Left colon (tissue), 2 donors: ENCODE measurements at places on chromosomes 12 and 14. TPM values are rescaled to one million over a fixed set of nuclear protein-coding genes. Genes with fewer than 3 reads are reported as not detected.
A peak's percentile ranks its signal among the peaks of the same experiment; 100 is the strongest.

DNA sequence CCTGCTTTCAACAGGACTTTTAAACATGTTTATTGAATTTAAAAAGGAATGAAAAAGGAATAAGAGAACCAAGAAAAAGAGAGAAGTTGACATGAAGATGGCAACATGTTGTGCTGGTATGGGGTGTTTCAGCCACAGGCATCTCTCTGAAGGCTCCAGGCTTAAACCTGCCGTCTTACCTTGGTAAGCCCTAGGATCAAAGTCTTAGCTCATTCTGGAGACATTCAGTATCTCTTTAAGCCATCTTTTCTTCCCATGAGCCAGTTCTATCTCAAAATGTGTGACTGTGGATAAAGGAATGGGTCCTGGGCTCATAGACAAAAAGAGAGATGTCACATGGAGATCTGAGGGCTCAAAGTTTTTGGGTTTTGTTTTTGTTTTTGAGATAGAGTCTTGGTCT lies 1.6 kb upstream of the TFCP2 start:
- DNase-seq = no peak

DNA sequence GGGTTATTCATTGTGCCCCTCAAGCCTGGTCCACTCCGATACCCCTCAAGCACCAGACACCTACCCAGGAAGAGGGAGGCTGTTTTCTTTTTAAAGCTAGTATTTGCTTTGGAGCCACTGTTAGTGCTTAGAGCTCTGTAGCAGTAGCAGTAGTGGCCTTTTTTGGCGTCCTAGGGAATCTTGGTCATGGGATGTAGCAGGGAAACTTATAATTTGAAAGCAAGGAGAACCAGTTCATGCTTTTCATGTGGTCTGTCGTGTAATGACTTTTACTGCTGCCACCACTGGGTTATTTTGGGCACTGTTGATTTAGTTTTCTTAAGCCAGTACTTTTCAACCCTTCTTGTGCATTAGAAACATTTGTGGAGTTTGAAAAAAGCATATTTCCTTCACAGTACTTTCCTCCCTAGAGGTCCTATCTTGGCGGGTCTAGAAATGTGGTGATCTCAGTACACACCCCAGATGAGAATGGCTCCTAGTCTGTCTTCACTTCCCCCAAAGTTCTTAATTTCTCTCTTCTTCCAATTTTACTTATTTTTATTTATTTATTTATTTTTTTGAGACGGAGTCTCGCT lies 49.7 kb downstream of the MARK3 start:
- no peak for DNase-seq

DNA sequence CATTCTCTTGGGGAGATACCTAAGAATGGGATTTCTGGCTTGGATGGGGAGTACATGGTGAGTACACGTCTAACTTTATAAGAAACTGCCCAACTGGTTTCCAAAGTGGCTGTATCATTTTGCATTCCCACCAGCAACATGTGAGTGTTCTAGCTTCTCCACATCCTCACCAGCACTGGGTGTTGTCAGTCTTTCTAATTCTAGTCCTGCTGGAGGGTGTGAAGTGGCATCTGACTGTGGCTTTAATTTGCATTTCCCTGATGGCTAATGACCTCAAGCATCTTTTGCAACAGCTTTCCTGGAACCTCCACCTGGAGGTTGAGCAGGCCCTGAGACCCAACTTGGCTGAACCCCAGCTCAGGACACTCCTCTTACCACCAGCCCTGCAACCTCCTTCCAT lies 17.8 kb downstream of the SELPLG start:
- no peak for DNase-seq

- no peak for DNase-seq
Observed at GRCh38 chr14:99688210-99688581, 4.1 kb downstream of the CYP46A1 start.

GRCh38 chr12:3694673-3695072 lies 58.2 kb downstream of the CRACR2A start:
- no peak for DNase-seq

Gene KRT6C
- total RNA-seq = not detected

- no peak for DNase-seq
Observed at GRCh38 chr14:91111443-91111842, 2.4 kb upstream of the DGLUCY start.

Gene ZFHX2
- 1.9 TPM for total RNA-seq

- DNase-seq = no peak
Observed at GRCh38 chr12:62468397-62468796, 1.8 kb downstream of the MON2 start.

DNA sequence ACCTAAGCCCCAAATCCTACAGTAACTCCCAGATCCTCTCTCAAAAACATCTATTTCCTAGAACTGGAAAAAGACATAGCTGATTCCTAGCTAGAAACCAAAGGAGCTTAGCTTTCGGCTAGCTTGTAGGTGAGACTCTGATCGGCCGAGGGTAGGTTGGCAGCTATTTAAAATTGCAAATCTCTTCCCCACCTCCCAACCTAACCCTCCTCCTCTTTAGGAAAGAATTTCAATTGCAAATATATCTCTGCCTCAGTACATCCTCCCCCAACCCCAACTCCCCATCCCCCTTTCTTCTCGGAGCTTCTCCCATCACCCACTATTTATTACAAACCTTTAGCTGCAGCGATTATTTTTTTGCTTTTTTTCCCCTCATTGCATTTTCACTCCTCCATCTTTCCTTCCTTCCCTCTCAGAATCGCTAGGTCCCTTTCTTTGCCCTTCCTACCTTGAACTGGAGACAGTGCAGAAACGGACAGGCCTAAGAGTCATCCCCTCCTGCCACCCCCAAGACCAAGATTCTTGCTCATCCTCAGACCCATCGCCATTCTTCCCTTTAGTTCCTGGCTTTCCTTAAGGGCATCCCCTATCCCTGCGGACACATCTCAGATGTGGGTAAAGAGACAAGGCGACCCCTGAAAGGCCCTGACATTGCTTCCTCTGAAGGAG lies 13.4 kb downstream of the ZFHX2 start:
- no peak for DNase-seq

Gene KRT80
- 1.1 TPM for total RNA-seq

DNA sequence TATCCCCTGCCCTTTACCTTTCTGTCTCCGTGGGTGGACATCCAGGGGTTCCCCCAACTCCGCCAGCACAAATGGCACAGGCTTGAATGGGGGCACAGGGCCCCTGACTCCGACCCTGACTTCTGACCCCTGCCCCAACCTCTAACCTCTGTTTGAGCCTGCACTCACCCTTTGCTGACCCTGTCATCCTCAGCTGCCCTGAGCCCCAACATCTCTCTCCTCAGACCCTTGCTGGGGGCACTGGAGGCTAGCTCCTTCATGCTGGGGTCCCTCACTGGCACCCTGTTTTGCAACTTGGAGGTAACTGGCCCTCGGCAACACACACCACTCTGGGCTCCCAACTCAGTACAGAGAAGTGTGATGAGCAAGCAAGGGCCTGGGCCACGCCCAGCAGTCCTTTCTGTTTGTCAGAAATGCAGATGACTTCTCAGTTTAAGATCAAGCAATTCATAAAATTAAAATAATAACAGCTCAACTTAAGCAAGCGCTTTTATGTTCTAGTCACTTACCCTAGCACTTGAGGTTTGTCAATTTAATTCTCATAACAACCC lies 2.1 kb downstream of the IFI27 start:
- no peak for DNase-seq

Gene SERPINA12
- total RNA-seq = not detected

Gene PDE6H
- total RNA-seq = not detected

Gene KITLG
- 35.2 TPM for total RNA-seq

Gene ITGA7
- 56.5 TPM for total RNA-seq

- DNase-seq = no peak
Observed at GRCh38 chr12:107788690-107789458, 14.4 kb downstream of the ASCL4 start.

DNA sequence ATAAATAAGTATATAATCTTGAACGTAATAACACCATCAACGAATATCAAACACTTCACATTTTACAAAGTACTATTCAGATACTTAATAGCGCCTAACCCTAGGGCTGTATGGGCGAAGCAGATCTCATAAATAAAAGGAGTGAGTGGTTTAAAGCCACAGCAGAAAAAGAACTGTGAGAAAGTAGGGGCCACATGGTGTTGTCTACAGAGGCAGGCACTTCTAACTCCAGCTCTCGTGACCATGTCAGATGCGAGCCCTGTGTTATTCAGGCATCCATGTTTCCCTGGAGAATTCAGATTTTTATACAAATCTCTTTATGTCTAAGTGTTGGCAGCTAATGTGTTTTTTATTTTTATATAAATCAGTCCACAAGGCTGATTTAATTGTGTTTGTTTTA lies 212.2 kb downstream of the FBXL14 start:
- no peak for DNase-seq

Gene RAD51AP1
- 8.4 TPM for total RNA-seq

DNA sequence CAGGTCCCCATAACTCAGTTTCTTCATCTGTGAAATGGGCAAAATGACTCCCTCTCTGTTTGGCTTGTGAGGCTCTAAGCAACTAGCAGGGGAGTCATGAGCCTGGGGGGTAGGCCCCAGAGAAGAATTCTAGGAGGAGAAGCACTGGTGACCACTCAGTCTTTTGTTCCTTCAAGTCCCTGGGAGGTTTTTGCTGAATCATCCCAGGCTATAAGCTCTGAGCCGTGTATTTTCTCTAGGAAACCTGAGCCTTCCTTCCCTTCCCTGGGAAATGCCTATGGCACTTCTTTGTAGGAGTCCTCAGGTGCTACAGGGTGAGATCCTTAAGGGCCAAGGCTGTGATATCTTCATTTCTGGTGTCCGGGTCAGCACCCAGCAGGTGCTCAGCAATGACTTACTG lies 4.5 kb downstream of the RPH3A start:
- DNase-seq = no peak

Gene ART4
- 0.21 TPM for total RNA-seq

DNA sequence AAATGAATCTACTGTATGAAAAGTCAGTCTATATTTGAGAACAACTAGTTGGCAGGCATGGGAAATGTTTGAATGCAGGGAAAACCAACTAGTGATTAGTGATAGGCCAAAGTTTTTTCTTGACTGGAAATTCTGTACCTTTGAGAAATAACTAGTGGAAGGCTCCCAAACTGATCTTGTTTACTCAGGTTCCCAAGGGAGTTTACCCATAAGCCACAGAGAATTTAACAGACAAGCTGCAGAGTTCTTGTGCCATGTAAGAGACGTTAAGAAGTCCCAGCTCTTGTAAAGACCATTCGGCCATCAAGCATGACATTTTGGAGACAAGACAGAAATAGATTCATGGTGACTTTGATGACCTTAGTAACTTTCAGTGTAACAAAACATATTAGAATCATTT lies 1882.8 kb upstream of the SEL1L start:
- no peak for DNase-seq

Gene DEPDC4
- total RNA-seq = 1.7 TPM

- DNase-seq = no peak
Observed at GRCh38 chr12:49622501-49623141, 740 bp upstream of the PRPF40B start.

Gene HELB
- 3.8 TPM for total RNA-seq

Gene CELA1
- total RNA-seq = not detected

Gene RAD9B
- 0.37 TPM for total RNA-seq

- DNase-seq = peak; percentile 18
Observed at GRCh38 chr14:105861985-105862465, 335.6 kb downstream of the TMEM121 start.

Gene PIGH
- total RNA-seq = 14.3 TPM

Gene AMIGO2
- 9.6 TPM for total RNA-seq

DNA sequence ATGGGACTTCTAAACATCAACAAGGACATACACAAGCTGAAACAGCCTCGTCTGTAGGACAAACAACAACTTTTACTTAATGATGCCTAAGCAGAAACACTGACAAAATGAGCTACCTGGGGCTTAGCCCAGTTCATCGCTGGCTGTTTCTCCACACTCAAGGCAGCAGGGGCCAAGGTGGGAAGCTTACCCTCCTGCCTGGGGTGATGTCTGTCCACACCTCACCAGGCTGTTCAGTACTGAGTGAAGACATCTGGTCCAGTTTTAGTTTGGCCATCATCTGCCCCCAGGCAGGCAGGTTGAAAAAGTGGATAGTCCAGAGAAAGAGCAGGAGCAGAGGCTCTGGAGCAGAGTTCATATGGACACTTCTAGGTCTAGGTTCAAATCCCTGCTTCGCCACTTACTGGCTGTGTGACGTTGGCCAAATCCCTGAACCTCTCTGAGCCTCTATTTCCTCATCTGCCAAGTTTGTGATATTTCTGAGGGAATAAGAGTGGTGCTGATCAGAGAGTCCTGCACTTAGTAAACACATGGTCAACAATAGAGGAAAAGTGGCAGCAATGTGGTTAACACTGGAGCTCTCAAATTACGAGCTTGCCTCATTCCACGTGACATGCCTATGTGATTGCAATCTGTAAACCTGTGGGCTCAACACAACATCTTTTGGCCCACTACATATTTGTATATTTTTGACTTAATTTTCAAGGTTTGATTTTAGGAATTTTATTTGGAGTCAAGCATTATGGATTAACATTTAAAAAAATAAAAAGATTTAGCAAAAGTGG lies 720.1 kb upstream of the TMEM132C start:
- no peak for DNase-seq

Gene PKP2
- total RNA-seq = 175 TPM

Gene NABP2
- total RNA-seq = 23.2 TPM

GRCh38 chr14:20603813-20604690 lies 12.9 kb upstream of the RNASE12 start:
- DNase-seq = no peak
